Daoy (cell line): ENCODE measurements at places on chromosomes 2 and 18.

DNA sequence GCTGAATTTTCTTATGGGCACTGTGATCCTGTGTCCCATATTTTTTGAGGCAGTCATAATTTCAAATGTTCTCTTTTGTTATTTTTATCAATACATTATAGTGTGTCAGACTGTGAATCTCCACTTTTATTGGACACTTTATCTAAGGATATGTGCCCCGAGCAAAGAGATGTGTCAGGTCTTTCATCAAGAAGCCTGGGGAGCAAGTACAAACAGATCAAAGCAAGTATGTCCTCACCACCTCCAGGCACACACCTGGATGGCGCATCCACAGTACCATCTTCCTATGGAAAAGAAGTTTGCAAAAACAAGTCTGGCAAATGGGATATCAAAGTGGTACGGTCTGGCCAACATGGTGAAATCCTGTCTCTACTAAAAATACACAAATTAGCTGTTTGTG lies 81.0 kb upstream of the ZNF236 start:
- no peak for DNase-seq

GRCh38 chr18:6921571-6921970 lies 192.1 kb downstream of the ARHGAP28 start:
- DNase-seq = no peak

- no peak for DNase-seq
Observed at GRCh38 chr2:28725021-28725711, 26.5 kb upstream of the PPP1CB start.

DNA sequence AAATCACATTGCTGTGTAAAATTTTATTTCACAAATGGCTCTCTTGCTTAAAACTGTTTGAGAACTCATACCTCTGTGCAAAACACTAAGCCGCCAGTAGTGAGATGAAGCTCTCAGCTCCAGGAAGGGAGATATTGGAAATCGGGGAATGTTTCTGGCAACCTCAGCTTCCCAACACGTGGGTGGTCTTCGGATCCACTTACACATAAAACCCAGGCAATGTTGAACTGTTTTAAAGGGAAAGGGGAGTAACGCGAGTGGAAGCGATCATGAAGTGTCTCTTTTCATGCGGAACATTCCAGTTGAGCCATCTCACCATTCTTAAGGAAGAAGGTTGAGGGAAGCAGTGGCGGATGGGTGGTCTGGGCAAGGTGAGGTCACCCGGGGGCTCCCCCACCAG lies 136.8 kb downstream of the ASB1 start:
- no peak for DNase-seq

DNA sequence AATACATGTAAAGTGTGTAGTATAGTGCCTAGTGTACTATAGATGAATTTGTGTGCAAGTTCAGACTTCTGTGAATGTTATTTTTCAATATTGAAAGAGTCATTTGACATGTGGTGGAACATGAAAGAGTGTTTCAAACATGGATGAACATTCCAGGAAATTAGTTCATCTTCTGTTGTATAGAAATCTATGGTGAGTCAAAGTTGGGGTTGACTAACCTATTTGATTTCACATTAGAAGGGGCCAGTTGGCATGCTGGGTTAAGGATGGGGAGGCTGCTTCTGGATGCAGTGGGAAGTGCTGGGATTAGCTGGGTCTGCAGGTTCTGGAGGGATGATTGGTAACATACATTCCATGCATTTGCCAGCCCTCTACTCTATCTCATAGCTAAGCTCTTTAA lies 50.6 kb downstream of the LYPD6B start:
- DNase-seq = no peak

DNA sequence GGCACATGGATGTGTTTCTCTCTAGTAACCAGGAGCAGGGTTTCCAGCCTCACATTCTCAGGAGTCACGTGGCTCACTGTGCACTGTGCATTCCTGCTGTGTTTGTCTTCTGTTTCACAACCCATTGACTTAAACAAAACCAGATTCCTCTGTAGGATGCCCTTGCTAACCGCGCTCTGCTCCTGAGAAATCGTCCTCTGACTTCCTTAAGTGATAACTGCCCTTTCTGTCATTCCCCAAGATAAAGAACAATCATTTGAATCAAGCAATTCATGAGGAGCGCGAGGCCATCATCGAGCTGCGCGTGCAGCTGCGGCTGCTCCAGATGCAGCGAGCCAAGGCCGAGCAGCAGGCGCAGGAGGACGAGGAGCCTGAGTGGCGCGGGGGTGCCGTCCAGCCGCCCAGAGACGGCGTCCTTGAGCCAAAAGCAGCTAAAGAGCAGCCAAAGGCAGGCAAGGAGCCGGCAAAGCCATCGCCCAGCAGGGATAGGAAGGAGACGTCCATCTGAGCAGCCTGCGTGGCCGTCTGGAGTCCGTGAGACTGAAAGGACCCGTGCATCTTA lies 60.2 kb downstream of the RALBP1 start:
- no peak for DNase-seq

GRCh38 chr18:492451-492850 lies 8.1 kb downstream of the COLEC12 start:
- DNase-seq = no peak

DNA sequence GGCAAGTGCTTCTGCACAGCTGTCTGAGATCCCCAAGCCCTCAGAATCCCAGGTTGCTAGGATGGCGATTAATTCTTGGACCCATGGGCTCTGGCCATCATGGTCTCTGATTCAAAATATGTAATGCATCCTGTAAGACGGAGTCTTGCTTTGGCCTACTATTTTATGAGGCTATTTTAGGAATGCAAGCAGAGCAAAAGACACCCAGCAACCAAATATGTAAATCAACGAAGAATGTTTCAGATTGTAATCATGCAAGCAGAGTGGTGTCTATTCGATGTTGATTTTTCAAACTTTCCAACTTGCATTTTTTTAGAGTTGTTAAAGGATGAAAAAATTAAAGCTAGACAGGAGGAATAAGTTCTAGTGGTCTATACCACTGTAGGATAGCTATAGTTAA lies 154.8 kb downstream of the COL6A3 start:
- no peak for DNase-seq
